Activated T-helper 1 cell treated with anti-CD3 and anti-CD28 coated beads, Interleukin-12 subunit alpha, Interleukin-12 subunit beta, Interleukin-2, Interleukin-4 antibody, amounts not matched to agents 30 ng/mL and 10 ng/mL and 1 ng/mL, durations not matched to agents 14 hours and 24 hours and 36 hours (primary cell): ENCODE measurements at places on chromosomes 11 and 22. TPM values are rescaled to one million over a fixed set of nuclear protein-coding genes. Genes with fewer than 3 reads are reported as not detected.

- DNase-seq = no peak
Observed at GRCh38 chr11:121326230-121326629, 33.7 kb downstream of the SC5D start.

DNA sequence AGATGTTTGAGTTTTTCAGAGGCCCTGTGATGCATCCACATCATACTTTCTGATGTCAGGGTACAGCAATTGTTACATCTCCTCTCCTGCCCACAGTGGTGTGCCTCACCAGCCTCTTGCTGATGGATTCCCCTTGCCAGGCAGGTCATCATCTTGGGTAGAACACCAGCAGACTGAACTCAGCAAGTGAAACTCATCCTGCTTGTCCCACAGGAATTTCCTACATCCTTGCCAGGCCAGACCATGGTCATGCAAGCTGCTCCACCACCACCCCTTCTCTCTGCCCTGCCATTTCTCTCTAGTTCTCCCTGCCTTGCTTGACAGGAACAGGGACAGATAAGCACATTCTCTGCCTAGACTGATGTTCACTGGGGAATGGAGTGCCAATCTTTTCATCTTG lies 85.9 kb downstream of the PAX6 start:
- no peak for DNase-seq

GRCh38 chr22:24526191-24526590 lies 28.7 kb downstream of the GUCD1 start:
- no peak for DNase-seq

GRCh38 chr11:19595499-19595839 lies 117.2 kb upstream of the NAV2 start:
- DNase-seq = no peak

DNA sequence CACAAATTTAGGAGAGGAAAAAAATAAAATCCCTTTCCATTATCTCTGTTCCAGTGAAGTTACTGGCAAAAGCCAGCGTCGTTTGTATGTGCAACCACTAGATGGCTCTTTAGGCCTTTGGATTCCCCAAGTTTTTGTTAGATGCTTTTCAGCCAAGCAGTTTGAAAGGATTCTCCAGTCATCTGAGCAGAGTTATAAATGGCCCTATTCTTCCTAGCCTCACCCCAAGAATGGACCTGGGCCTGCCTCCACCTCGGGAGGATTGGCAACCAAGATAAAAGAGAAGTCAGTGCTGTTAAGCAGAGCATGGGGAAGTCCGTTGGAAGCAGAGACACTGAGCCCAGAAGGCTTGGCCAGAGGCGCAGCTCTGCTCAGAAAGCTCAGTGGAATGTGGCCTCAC lies 15.4 kb downstream of the FAM181B start:
- no peak for DNase-seq

DNA sequence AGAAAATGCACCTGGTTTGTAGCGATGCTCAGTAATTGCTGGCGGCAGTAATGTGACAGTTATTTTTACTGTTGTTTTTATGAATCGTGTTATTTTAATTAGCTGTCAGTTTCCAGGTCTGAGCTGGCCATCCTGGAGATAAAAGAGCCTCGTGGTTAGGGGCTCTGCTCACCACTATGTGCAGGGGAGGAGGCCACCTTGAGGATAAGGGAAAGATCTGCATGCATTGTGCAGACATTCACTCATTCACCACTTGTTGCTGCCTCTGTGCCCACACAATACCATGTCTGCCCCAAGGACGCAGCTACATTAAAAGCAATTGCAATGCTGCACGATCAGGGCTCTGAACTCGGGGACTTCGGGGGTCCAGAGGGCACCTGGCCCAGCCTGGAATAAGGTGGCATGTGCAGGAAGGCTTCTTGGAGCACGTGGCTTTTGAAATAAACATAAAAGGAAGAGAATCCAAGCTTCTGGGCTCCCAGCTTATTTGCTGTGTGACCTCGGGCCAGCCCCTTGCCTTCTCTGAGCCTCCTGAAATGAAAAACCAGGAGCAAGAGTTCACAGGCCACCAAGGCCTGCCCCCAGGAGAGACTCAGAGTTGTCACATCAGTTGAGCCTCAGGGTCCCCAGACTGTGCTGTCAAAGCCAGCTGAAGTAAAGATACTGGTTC lies 44.7 kb upstream of the SHISAL1 start:
- no peak for DNase-seq

DNA sequence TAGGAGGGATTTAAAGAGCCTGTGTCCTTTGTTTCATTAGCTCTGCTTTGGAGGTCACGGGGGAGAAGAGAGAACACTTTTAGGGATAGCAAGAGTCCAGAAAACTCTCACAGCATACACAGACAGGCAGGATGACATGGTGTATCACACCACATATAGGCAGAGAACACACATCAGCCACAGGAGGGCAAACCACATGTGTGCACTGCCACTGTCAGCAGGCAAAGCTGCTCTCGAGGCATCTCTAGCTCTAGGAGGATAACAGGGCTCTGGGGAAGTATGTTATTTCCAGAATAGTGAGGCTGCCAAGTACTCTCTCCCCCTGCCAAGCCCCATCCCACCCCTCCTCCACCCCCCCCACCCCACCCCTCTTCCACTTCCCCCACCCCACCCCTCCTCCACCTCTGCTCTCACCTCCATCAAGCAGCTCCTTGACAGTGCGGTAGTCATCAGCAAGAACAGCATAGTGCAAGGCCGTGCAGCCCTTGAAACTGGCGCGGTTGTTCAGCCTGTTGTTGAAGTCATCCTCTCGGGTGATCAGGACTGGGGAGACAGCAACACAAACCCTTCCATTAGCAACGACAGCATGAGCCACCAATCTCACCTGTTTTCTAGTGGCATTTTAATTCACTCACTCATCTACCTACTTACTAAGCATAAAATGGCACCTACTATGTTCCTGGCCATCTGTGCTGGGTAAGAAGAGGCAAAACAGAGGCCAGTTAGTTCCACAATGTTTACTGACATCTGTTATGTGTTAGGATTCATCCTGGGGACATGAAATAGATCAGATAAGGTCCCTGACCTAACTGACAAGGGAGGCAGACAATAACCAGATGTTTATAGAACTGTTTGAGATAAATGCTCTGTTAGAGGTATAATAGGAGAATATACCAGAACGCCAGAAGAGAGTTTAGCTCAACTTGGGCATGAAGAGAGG lies 75.6 kb downstream of the CLPB start:
- DNase-seq = no peak

GRCh38 chr11:84437071-84437980 lies 1151.2 kb upstream of the CCDC90B start:
- no peak for DNase-seq

GRCh38 chr22:31995046-31995445 lies 48.0 kb upstream of the SLC5A1 start:
- DNase-seq = no peak

- DNase-seq = no peak
Observed at GRCh38 chr11:69333879-69334278, 39.9 kb downstream of the MYEOV start.

DNA sequence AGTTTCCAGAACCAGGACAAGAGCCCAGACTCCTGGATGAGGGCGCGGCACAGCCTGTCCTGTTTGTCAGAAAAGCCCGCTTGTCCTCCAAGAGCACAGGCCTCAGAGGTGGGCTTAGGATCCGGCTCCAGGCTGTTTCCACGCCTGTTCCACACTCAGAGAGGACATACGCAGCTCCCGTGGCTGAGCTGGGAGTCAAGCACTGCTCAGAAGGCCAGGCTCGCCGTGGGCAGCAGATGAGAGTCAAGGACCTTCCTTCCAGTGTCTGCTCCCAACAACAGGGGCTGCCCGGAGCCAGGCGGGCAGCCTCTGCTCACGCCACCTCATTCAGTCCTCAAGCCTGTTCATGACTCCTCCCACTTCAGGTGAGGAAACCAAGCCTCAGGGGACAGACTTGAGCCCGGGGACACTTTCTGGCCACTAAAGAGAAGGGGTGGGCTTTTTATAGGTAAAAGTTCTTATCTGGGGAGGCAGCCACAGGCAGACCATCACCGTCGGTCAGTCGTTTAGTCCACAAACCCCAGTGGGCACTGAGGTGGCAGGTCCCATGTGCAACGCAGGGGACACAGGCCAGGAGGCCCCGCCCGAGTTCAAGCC lies 3.8 kb downstream of the CYB5R3 start:
- DNase-seq = no peak

GRCh38 chr11:17846852-17847453 lies 112.4 kb downstream of the KCNC1 start:
- DNase-seq = no peak

DNA sequence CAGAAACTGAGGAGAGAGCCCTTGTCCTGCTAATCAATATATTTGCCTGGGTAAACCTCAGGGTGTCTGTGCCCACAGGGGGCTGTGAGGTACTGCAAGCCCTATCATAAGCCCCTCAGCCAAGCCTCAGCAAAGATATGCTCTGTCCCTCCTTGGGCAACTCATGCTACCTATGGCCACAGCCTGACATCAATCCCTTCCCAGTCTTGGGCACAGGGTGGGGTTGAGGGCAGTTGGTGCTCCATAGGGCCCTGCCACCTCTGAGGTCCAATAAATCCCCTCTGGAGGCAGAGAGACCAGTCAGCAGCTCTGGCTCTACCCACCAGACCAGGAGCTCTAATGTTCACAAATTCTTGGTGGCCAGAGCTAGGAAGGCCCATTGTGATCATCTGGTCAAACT lies 23.8 kb downstream of the TPBGL start:
- no peak for DNase-seq

- peak; percentile 98 for DNase-seq
Observed at GRCh38 chr22:31753634-31754501, at the start of gene DEPDC5. DEPDC5 (plus strand) TSS chr22:31754019; CDS start chr22:31754922, 903 bp downstream.

DNA sequence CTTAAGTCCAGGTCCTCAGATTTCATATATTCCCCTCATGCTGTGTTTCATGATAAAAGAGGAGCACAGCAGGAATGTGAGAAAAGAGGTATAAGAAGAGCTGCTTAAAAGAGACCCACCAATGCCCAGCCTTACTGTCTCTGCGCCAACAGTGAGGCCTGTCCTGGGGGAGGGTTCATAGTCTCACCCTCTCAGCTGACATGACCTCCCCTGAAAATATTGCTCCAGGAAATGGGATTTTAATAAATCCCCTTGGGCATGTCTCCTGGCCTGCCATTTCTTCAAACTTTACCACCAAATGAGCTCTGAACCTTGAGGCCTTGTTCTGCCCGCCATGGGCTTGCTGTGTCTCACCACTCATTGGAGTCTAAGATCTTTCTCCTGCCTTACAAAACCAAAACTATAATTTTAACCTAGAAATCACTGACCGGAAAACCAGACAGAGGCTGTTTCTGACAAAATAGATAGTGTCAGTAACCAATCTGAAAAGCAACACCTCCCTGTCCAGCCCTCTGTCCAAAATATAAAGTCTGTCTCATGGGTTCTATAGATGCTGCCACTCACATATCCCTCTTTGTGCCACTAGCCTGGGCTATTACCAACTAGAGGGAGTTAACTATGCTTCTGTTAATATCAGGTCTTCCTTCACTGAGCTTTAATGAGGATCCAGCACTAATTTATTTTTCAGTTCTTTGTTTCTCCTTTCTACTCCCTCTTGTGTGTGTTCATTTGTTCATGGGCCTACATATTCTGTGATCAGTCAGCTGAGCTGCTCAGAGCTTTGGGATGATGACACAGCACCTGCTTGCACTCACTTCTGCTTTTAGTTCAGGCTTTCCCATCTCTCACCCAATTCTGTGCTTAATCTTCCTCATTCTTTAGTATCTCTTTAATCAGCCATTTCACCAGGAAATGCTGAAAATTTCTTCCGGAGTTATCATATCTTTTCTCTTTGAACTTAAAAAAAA lies at the start of gene OR2AG2:
TSS of gene OR2AG2 (minus strand) at position 51 of the 968 bp plus-strand sequence. CDS start 3,019 bp downstream, outside the sequence.
- no peak for DNase-seq

GRCh38 chr22:35456757-35457156 lies 56.8 kb downstream of the MCM5 start:
- no peak for DNase-seq

- no peak for DNase-seq
Observed at GRCh38 chr11:62433141-62433903, 14.5 kb downstream of the SCGB1A1 start.

GRCh38 chr22:21652010-21652546 lies 10.0 kb downstream of the SDF2L1 start:
- DNase-seq = peak; percentile 88

DNA sequence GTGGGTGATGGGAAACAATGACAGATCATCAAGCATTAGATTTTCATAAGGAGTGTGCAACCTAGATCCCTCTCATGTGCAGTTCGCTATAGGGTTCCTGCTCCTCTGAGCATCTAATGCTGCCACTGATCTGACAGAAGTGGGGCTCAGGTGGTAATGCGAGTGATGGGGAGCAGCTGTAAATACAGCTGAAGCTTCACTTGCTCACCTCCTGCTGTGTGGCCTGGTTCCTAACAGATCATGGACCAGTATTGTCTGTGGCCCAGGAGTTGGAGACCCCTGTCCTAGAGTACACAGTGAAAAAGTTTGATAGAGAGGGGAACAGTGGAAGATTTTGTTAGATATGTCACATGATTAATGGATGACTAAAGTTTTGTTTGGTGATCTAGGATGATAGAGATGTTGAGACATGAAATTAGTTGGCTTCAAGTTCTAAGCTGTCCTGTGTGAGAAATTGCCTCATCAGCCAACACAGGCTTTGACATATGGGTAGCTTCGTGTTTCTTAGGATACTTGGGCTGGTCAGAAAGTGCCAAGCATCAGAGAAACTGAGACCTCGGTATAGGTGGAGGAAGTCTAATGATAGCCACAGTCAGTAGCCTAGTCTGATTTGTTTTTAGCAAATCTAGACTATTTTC lies 47.4 kb downstream of the ARHGEF12 start:
- DNase-seq = no peak

- DNase-seq = no peak
Observed at GRCh38 chr11:45431046-45432018, 145.2 kb upstream of the SYT13 start.

- no peak for DNase-seq
Observed at GRCh38 chr11:134781380-134781866, 369.4 kb upstream of the B3GAT1 start.

DNA sequence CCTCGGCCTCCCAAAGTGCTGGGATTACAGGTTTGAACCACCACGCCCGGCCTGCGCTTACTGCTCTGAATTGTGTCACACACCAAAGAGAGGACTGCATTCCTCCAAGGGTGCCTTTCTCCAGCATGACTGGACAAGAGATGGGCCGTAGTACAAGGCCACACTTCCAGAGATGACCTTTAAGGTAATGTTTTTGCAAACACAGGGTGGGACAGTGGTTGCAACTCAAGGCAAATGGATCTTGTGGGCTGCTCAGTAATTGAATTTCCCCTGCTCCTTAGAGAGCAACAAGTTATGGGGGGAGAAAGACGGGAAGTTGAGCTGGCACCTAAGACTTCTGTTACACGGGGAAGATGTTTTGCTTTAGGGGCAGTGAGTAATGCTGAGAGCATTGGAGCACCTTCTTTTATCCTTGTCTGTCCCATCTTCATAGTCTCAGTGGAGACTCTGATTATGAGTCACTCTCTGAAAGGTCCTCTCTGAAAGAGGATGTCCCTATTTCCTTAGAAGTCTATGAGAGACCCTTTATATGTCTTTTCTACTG lies 66.3 kb downstream of the C11orf91 start:
- DNase-seq = no peak

- DNase-seq = no peak
Observed at GRCh38 chr22:36663561-36663960, 40.0 kb downstream of the CACNG2 start.

Gene KRTAP5-9
- not detected in 2 replicates for total RNA-seq

Gene SCGB2A2
- not detected in 2 replicates for total RNA-seq

Gene ADORA2A
- 27.3 and 27.7 TPM in 2 replicates for total RNA-seq

Gene ANO9
- total RNA-seq = 33.1 and 33.8 TPM in 2 replicates

Gene RNF121
- 65.8 and 70.3 TPM in 2 replicates for total RNA-seq

Gene MS4A3
- not detected in 2 replicates for total RNA-seq

Gene RTN4RL2
- total RNA-seq = 0.54 TPM in 1 of 2 replicates, not detected in the other

Gene FGF4
- not detected in 2 replicates for total RNA-seq

Gene TRIM48
- total RNA-seq = not detected in 2 replicates

Gene FZD4
- 0.05 TPM in 1 of 2 replicates, not detected in the other for total RNA-seq

Gene IGF2
- 1.2 and 1.5 TPM in 2 replicates for total RNA-seq
